Sigmoid colon (tissue), 7 donors: ENCODE measurements at places on chromosomes 7 and 10. TPM values are rescaled to one million over a fixed set of nuclear protein-coding genes. Genes with fewer than 3 reads are reported as not detected.

HOXA6 gene
- polyA plus RNA-seq: 1.6 TPM

NCF1 gene
- 27.8 TPM for polyA plus RNA-seq

CNPY1 gene
- polyA plus RNA-seq: not detected

PTPN20 gene
- 0.50 TPM for polyA plus RNA-seq

DNA sequence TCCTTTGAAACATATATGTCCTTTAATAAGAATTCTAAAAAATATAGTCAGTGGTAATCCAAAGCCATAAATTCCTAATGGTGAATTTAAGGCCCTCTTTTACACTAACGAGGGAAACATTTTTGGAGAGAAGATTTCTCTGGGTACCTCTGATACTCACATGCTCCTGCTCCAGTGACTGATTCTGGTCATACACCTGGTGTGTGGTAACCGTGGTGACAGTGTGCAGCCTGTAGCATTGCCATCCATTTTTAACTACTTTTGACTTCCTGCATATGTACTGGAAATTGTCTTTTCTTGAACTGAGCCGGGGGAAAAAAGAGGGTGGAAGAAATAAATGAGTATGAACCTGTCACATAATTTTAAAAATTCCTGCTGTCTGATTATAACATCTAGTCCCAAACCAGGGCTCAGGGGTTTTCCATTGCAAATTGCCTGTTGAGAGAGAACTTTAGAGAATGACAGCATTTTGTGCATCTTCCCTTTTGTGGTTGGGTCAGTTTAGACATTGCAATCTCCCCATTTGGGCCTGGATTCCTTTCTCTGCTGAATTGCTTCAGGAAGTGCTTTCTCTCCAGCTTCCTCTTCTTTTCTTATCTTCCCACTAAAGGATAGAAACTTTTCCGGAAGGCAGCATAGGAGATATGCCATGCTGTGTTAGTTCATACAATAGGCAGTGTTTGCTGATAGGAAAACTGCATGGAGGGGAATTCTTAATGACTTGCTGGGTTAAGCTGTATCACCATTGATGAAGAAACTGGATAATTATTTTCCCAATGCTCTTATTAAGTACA lies 125.5 kb downstream of the GRM3 start:
- no peak for DNase-seq
- no peaks in the 10 kb centered on the region for H3K36me3 ChIP-seq
- no peak overlapping the region for H3K4me3 ChIP-seq
- H3K27me3 ChIP-seq: no peaks in the 10 kb centered on the region
- no peaks in the 10 kb centered on the region for H3K4me1 ChIP-seq
- no peak overlapping the region for H3K27ac ChIP-seq

DNA sequence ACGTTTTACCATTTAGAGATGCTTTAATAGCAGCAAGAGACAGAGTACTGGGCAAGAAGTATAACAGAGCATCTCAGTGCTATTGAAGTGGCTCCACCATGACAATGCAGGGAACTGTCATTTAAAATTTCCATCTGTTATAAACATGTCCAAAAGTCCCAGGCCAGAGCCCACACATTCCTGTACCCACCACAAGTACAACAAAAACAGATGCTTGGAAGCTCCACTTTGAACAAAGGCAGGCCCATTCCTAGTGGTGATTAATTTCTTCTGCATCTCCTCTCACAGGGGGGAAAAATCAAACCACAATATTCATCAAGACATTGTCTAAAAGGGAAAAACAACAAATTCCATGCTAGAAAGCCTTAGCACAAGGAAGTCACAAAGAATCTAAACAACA lies 627.9 kb downstream of the PARD3 start:
- no peaks in the 10 kb centered on the region for H3K27me3 ChIP-seq
- no peak overlapping the region for H3K4me3 ChIP-seq
- no peak for DNase-seq

- no peaks in the 10 kb centered on the region for H3K4me1 ChIP-seq
- no peak overlapping the region for H3K4me3 ChIP-seq
- DNase-seq: no peak
- no peak overlapping the region for H3K27ac ChIP-seq
- H3K27me3 ChIP-seq: no peaks in the 10 kb centered on the region
Observed at GRCh38 chr7:85262891-85263290, 76.0 kb upstream of the SEMA3D start.

DNA sequence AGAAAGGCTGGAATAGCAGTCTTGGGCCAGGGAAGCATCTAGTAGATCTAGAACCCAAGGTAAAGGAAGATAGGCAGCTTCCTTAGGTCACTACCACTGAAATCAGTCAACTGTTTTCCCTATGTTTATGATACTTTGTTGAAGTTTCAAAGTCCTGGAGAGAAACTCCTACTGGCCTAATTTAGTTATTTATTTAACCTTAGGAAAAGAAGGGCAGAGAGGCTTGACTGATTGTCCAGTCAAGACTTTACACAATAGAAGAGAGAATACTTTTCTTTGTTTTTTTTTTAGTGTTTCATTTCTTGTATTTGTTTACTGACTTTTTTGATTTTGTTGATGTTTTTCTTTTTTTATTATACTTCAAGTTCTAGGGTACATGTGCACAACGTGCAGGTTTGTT lies 138.9 kb upstream of the PHYHIPL start:
- no peak for DNase-seq
- no peak overlapping the region for H3K4me3 ChIP-seq
- H3K36me3 ChIP-seq: no peaks in the 10 kb centered on the region
- no peak overlapping the region for H3K27ac ChIP-seq
- H3K27me3 ChIP-seq: no peaks in the 10 kb centered on the region
- H3K4me1 ChIP-seq: no peaks in the 10 kb centered on the region

GRCh38 chr10:126521399-126521798 lies 133.1 kb upstream of the ADAM12 start:
- no peaks in the 10 kb centered on the region for H3K4me1 ChIP-seq
- no peak overlapping the region for H3K4me3 ChIP-seq
- no peak overlapping the region for H3K27ac ChIP-seq
- no peak for DNase-seq
- H3K36me3 ChIP-seq: no peaks in the 10 kb centered on the region
- H3K27me3 ChIP-seq: no peaks in the 10 kb centered on the region

GRCh38 chr10:106705681-106706100 lies 458.8 kb downstream of the SORCS1 start:
- H3K27ac ChIP-seq: no peak overlapping the region
- H3K4me1 ChIP-seq: no peaks in the 10 kb centered on the region
- no peaks in the 10 kb centered on the region for H3K27me3 ChIP-seq
- H3K4me3 ChIP-seq: no peak overlapping the region
- DNase-seq: peak; percentile 81

- no peak for DNase-seq
- no peaks in the 10 kb centered on the region for H3K36me3 ChIP-seq
- H3K27ac ChIP-seq: no peak overlapping the region
- no peaks in the 10 kb centered on the region for H3K27me3 ChIP-seq
- H3K4me3 ChIP-seq: no peak overlapping the region
Observed at GRCh38 chr10:122331100-122331499, 43.4 kb upstream of the PLEKHA1 start.

DNA sequence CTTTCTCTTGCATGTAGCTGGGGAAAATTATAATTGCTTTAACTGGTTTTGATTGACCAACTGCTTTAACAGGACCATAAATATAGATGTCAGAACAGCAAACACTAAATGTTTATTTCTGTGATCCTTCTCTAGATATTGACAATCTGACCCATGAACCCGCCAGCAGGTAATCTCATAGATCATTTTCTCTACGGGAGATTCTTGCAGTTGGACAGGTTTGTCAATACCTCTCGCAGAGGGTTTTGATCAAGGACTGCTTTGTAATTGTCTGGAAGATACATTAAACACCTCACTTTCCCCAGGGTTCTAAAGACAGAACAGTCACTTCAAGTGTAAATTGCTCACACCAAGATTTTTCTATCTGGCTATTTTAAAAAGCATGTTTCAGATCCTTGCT lies 235.8 kb upstream of the RHOBTB1 start:
- no peaks in the 10 kb centered on the region for H3K27me3 ChIP-seq
- no peaks in the 10 kb centered on the region for H3K36me3 ChIP-seq
- no peak overlapping the region for H3K4me3 ChIP-seq
- no peak for DNase-seq
- H3K4me1 ChIP-seq: no peaks in the 10 kb centered on the region
- no peak overlapping the region for H3K27ac ChIP-seq

- DNase-seq: no peak
- H3K4me3 ChIP-seq: no peak overlapping the region
- H3K27ac ChIP-seq: no peak overlapping the region
- H3K36me3 ChIP-seq: no peaks in the 10 kb centered on the region
Observed at GRCh38 chr7:8208816-8209215, 53.2 kb downstream of the ICA1 start.

GRCh38 chr7:91135703-91136430 lies 128.4 kb upstream of the FZD1 start:
- no peak overlapping the region for H3K27ac ChIP-seq
- H3K36me3 ChIP-seq: no peaks in the 10 kb centered on the region
- no peaks in the 10 kb centered on the region for H3K27me3 ChIP-seq
- H3K4me3 ChIP-seq: no peak overlapping the region
- DNase-seq: no peak
